ENCODE measurements at places on chromosomes 5 and 9. TPM values are rescaled to one million over a fixed set of nuclear protein-coding genes. Genes with fewer than 3 reads are reported as not detected.

Gene PLAC8L1
- total RNA-seq, result not detected

Gene CTNND2
- 1.8 TPM for total RNA-seq

Gene DNM1
- total RNA-seq, result 24.1 TPM

Gene COL5A1
- 15.4 TPM for total RNA-seq

DNA sequence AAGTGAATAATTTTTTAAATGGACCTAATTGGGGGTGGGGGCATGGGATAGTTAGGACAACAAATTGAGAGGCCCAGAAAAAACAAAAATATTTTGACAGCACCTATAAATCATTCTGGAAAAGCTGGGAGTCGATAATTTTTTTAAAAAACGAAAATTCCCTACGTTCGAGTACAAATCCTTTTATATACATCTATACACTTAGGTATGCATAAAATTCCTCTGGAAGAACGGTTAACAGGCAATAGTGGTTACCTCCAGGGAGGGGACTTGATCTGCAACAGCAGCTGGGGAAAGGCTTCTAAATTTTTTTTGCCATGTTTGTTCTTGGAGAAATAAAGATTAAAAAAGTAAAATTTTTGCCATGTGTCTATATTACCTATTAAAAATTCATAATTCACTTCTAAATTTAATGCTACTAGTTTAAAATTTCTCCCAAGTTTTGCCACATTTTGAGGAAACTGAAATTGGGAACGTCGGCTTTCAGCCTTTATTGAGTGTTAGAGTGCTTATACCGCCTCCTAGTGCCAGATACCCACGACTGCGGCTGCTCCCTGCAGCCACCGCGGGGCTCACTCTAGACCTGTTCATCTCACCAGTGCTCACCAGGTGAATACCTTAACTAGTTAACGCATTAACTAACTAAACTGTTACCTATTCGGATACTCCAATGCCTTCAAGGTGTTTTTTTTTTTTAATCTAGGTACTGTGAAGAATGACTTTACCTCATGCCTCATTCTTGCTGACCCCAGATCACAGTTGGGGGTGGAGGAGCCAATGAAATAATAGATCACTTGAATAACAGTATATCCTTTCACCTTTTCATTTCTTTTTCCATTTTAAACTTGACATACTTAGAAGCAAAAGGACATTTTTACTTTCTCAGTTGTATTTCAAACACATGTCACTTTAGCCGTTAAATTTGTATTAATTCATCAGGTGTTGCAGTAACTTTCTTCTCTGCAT is 1.8 kb upstream of the BHMT start:
- DNase-seq, result peak; percentile 44

GRCh38 chr9:78566948-78567675 is 270.2 kb downstream of the PSAT1 start:
- peak; percentile 65 for DNase-seq
